PC-9 (cell line): ENCODE measurements at places on chromosomes 5 and 9.
A peak's percentile ranks its signal among the peaks of the same experiment; 100 is the strongest.

- no peak for DNase-seq
Observed at GRCh38 chr5:67337751-67338150, 141.2 kb upstream of the CD180 start.

- no peak for DNase-seq
Observed at GRCh38 chr5:14669975-14670374, 5.5 kb downstream of the OTULIN start.

- no peak for DNase-seq
Observed at GRCh38 chr5:154794525-154795234, 39.5 kb downstream of the LARP1 start.

- DNase-seq = peak; percentile 60
Observed at GRCh38 chr9:105150991-105151685, 93.3 kb upstream of the SLC44A1 start.

DNA sequence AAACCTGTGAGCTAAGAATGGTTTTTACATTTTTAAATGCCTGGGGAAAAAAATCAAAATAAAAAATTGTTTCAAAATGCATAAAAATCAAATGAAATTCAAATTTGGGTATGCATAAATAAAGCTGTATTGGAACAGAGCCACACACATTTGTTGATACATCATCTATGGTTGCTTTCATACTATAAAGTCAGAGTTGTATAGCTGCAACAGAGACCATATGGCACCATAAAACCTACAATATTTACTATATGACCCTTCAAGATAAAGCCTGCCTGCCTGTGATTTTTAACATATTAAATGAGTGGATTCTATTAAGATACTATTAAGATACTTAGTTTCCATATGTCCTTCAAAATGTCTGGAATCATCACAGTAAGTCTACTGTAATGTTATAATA is 40.0 kb downstream of the AUH start:
- DNase-seq = no peak

DNA sequence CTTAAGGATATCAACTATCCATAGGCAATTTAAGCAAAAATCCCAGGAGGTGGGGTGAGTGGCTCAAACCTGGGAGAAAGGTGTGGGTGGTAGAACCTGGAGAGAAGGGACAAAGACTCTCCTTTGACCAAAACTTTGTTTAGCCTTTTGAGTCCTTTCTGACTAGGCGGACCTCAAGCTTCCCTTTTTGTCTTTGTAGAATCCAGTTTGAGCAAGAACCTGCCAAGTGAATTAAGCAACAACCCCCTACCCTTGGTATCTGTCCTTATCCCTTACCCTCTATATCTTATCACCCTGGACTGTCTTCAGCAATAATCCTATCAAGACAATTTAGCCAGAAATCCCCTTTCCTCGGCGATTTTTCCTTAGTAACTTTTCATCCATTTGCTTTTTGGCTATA is 53.5 kb upstream of the SLC28A3 start:
- DNase-seq = no peak

DNA sequence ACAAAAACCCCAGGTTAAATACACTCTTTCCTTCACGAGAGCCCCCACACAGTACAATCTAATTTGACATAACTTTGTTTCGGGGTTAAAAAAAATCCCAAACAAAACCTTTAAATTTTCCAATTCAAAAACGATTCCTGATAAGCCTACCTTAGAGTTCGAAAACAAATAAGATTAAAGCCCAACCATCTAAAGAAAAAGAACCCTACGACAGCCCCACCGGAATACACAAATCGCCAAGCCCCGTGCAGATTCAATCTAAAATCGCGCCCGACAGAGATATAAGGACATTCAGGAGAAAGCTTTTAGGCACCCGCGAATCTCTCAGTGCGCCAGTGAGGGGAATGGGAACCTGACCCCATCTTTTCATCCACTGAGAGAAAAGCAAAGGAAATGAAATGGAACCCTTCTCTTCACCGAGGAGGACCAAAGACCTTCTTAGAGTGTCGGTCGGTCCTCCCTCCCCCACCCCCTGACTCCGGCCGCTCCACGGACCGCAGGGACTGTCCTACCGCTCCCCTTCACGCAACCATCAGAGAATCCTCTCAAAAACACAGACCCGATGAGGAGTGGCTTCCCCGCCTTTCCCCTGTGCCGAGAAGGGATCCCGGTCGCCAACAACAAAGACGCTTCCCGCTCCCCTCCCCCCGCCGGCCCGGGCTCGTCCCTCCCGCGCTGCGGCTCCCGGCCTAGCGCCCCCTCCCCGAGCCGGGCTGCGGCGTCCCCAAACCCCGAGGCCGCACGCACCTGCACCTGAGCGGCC is 925 bp downstream of the ABHD17B start:
- no peak for DNase-seq

DNA sequence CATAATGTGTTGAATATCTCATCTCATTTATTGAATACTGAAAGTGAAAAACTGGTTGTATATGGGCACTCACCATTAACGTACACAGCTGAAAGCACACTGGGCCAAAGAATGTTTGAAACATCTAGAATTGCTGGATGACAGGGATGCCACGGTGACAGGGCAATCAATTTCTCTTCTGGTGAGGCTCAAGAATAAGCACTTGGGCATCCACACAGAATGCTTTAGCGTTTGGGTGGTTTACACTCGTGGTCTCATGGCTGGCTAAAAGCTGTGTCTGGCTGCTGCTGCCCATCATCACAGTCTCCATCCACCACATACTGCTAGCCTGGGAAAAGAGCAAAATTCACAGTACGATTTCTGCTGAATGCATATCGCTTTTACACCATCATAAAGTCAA is 30.7 kb upstream of the IL31RA start:
- no peak for DNase-seq

GRCh38 chr9:37209431-37210386 is 89.3 kb downstream of the ZCCHC7 start:
- DNase-seq = no peak

DNA sequence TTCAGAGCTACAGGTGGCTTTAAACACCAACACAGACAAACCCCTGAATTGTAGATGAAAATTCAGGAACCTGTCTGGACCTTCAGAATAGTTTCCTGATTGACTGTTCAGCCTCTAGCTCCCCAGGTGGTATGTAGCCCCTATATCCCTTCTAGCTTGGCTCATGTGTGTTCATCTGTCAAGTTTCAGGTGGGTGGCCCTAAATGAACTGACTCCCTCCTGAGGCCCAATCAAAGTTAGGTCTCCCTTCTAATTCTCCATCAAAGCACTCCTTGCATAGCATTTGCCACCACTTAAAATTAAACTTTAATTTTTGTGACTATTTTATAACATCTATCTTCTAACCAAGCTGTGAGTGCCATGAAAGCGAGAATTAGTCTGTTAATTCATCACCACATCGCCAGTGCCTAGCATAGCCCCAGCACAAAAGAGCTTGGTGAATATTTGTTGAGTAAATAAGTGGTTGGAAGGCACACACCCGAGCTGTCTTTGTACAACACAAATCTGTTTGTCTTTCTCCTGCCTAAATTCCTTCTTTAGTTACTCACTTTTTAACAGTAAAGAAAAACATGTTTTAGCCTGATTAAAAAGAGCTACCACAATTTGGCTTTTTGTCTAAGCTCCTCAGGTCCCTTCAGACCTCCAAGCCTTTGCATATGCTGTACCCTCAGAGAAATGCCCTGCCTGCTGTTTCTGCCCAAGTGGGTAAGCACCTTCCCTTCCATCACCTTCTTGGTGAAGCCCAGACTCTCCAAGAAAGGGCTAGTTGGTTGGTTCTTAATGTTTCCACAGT is 138.1 kb upstream of the HMHB1 start:
- DNase-seq = no peak

DNA sequence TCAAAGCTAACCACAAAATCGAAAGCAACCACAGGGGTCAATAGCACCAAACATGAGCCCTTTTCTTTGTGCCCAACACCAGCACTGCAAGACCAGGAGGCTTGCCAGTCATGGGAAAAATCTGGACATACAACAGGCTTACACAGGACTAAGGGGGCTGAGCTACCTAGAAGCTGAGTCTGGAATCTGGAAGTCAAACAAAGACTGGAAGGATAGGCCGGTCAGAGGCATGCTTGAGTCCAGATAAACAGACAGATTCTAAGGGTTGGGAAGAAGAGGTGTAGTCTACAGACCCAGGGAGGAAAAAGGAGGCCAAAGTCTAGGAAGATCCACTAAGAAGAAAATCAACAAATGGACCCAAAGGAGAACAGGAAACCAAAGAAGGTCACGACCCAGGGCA is 73.3 kb downstream of the MYO10 start:
- DNase-seq = no peak

DNA sequence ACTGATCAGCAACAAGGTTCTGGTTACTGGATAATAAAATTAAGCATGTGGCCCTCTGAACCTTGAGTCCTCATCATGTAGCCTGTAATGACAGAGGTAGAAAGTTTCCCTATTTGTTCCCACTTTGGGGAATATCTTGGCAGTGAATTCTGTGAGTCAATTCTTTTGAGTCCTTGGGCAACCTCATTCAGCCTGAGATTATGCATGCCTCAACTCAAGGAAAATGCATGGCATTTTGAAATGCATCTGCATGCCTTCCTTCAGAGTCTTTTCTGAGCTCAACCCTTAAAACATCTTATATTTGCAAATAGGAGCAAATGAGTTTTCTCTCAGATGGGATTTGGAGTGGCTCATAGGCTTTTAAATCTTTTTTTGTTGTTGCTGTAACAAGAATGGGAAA is 218.1 kb upstream of the CD180 start:
- no peak for DNase-seq

DNA sequence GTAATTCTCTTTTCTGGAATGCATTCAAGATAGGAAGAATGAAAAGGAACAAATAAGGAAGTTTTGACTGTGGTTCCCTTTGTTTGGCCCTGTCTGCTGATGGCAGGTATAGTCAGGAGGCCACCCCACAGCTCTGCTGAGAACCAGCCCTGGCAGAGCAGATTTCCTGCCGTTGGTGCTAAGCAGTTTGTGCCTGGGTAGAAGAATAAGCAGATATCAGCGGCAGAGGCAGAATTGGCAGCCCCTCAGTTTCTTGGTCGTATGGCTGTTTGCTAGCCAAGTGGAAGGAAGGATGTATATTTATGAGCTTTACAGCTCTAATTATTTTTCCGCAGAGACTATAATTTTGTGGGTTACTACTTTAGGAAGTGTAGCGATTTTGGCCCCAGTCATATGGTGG is 310.2 kb upstream of the RFX3 start:
- DNase-seq = no peak

DNA sequence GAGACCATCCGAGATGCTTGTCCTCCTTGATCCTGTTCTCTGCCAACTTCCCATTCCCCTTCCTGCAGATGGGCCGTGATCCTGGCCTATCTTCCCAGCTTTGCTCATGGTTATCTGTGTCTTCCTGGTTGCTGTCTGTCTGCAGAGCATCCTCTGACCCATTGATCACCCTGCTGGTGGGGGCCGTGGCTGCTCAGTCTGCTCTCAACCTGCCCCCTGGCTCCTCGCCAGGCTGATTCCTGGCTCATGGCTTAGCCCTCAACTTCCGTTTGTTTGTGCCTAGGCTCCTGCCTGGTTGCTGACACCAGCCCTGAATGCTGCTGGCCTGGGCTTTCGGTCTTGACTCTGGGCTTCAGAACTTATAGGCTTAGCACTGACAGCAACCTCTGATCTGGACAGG is 67.1 kb upstream of the SMIM15 start:
- no peak for DNase-seq

DNA sequence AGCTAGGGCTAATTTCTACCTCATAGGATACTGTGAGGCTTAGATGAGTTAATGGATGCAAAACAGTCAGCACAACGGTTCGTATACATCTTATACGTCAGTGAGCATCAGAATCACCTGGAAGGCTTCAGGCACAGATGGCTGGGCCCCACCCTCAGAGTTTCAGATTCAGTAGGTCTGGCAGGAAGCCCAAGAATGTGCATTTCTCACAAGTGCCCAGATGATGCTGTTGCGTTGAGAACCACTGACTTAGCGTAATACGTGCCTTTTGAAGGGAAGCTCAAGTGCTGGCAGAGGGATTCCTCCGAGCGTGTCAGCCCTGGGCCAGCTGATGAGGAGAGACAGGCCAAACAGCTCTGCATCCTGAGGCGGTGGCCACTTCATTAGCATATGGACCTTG is 117.1 kb upstream of the WWC1 start:
- DNase-seq = no peak

- peak; percentile 87 for DNase-seq
Observed at GRCh38 chr5:139660105-139660922, 12.2 kb downstream of the CXXC5 start.

- no peak for DNase-seq
Observed at GRCh38 chr5:151624476-151624875, 33.3 kb upstream of the FAT2 start.

DNA sequence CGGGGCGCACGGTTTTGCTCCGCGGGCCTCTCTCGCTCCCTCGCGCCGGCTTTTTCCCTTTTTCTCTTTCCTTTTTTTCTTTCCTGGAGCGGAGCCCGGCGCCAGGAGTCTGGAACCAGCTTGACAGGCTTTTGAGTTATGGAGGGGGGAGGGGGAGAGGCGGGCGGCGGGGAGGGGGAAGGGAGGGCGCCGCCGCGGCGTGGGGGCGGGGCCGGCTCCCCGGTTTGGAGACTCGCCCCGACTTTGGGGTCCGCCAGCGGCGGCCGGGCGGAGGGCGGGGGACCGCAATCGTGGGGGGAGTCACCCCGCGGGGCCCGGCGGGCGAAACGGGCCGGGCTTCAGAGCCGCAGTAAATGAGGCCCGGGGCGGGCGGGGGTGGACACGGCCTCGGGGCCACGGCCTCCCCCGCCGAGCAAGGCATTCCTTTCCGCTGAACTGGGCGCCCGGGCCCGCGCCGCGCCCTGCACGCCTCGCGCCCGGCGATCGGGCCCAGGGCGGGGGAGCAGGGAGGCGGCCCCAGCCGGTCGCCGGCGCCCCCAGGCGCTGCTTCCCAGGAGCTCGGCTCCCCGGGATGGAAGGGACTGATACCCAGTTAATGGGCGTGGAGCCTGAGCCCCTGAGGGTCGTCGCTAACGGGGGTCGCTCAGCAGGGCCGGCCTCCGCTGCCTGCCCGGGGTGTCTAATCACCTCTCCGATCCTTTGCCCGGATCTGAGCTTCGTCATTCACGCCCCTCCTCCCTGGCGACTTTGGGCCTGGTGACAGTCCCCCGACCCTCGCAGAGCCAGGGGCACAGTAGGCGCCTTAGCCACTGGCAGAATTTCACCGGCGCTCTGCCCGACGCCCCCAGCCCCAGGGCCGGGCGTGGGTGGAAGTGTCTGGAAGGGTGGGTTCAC is 138.1 kb downstream of the C9orf50 start:
- DNase-seq = peak; percentile 69

DNA sequence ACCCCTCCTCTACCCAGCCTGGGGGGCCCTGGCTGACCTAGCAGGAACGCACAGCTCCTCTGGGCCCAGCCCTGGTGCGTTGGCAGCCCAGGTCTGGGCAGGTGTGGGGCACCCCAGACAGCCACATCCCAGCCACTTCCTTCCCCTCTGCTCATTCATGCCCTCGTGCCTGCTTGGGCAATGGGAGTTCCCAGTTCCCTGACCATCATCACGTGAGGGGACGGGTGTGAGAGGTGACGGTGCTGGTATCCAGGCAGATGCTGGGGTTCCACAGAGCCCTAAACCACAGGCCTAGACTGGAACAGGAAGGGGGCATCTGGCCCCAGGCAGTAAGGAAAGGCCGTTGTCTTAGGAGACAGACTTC is 8.4 kb downstream of the RALGDS start:
- no peak for DNase-seq

GRCh38 chr5:57174128-57174889 is 450 bp downstream of the GPBP1 start:
- DNase-seq = peak; percentile 46

GRCh38 chr9:109641372-109641659 is 138.7 kb upstream of the PALM2AKAP2 start:
- no peak for DNase-seq
